ENCODE measurements at places on chromosomes 7 and 10. TPM values are rescaled to one million over a fixed set of nuclear protein-coding genes. Genes with fewer than 3 reads are reported as not detected.

The PRTFDC1 gene
- total RNA-seq = 0.41 TPM

The TUBAL3 gene
- not detected for total RNA-seq

- DNase-seq = no peak
Observed at GRCh38 chr10:84567133-84567532, 238.7 kb downstream of the CCSER2 start.

DNA sequence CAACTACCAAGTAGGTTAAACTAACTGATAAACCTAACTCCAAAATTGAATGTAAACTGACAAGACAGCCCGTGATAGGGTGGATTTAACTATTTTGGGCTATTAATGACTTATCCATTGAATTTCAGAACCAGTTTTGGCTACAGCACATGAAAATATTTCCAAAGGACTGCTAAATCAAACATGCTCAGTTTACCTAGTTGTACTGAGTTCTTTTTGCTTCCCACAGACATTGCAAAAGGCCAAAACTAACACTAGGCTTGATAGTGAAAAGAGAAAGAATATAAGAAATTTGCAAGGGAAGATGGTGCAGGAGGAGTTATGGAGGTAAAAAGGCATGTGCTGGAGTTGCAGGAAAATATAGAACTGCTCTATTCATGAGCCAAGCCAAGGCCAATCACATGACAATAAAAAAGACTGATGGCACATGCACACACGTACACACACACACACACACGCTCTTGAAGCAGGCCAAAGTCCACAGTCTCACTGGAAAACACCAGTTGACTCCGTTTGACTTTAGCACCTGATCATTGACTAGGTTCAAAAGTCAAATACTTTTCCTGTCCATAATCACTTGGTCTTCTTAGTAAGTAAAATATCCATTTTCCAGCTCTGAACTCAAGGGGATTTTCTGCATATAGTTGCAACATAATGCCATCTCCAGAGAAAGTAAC lies 76.0 kb upstream of the AGBL3 start:
- no peak for DNase-seq

The LIPK gene
- not detected for total RNA-seq

DNA sequence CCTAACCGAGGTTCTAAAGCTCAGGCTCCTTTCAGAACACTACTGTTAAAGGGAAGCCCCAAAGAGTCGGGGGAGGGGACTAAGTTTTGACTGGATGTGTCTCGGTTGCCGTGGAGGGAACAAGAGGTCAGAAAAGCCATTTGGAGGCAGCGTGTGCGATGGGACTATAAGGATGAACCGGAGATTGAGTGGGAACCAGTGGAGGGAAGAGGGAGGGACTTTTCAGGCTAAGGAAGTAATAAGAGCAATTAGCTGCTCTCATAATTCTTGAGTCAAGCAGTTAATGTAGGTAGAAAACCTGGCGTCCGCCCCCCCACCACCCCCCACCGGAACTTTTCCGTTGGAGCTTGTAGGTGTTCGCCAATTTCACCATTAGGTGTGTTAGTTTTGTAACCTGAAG lies 491 bp upstream of the AKAP9 start:
- peak; percentile 54 for DNase-seq

The ANXA8L1 gene
- not detected for total RNA-seq

The LIPM gene
- total RNA-seq = not detected

DNA sequence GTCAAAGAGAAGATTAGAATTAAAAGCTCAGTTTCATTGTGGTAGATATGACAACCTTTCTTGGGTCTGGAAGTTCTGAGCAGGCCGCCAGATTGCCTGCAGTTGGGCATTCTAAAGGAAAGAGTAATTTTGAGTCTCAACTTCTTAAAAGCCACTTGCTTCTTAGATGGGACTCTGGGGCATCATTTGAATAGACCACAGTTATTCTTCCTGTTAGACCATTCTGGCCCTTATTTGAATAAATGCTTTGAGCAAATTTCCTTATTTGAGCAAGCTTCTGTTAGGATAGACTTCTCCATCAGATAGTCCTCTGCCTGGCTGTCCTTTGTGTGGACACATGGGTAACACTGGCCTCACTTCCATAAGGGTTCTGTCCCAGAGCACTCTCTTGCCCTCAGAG lies 40.2 kb downstream of the SND1 start:
- DNase-seq = no peak

GRCh38 chr7:8131694-8132605 lies 130.0 kb downstream of the ICA1 start:
- DNase-seq = peak; percentile 30

- DNase-seq = no peak
Observed at GRCh38 chr7:98204670-98205069, 6.6 kb upstream of the BHLHA15 start.

DNA sequence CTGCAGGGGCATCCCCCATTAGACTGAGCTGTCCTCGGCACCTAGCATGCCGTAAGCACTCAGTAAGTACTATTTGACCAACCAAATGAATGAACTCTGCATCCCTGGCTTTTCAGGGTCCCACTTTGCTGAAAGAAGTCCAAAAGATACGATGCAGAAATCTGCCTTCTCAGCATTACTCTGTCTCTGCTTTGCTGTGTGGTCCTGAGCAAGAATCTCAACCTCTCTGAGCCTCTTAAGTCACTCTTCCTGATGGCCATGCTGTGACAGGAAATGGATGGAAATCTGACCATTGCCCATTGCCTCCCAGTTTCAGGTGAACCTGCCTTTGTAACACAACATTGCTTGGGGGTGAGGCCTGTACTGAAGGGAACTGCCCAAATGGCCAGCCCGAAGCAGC lies 48.0 kb downstream of the GPAM start:
- DNase-seq = no peak

The KLF14 gene
- total RNA-seq = not detected

The MEOX2 gene
- not detected for total RNA-seq

- no peak for DNase-seq
Observed at GRCh38 chr7:64602518-64602917, 39.6 kb upstream of the ZNF680 start.

DNA sequence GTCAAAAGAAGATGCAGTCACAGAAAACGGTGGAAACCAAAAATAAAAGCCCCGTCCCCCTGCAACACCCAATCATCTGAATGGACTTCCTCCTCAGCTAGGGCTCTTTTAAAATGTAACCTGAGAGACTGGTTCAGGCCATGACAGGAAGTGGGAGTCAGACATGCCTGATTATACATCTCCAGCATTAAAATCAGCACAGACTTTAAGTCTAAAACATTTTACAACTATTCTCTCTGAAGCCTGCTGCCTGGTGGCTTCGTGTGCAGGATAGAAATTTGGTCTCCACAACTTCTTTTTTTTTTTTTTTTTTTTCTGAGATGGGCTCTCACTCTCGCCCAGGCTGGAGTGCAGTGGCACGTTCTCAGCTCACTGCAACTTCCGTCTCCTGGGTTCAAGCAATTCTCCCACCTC lies 30.3 kb downstream of the HACD1 start:
- DNase-seq = no peak

The EIF4H gene
- total RNA-seq = 410 TPM

DNA sequence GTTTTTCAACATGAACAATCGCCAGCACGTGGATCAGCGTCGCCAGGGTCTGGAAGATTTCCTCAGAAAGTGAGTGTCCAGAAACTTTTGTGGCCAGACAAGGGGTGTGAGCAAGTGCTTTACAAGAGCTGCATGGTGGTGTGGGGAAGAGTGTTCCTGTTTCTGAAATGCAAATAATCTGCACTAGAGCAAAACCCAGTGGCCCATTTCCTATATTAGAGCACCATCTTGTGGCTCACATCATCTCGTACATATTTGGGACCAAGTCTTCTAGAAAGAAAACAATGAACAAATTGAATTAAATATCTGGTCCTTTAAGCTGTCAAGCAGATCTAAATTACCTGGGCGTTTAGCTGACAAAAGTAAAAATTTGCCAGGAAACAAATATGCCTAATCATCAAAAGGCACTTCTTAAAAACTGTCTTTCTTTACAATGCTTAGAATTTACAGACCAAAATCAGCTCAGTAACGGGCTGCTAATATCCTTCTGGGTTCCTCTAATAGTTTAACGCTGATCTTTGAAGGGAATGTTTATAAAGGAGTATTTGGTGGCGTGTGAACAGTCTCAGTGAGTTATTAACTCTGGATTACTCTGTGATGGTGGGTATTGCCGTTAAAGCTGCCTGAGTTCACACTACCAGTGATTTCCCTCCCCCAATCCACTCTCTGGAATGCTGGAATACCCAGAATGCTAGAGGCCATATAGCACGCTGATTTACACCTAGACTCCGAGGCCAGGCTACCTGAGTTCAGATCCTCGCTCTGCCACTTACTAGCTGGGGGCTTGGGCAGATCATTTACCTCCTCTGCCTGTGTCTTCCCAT lies 73.6 kb downstream of the SNX10 start:
- peak; percentile 51 for DNase-seq

The LIPN gene
- total RNA-seq = not detected
